Brain (organoid and tissue), 16 donors: ENCODE measurements at places on chromosomes 12 and 14.

DNA sequence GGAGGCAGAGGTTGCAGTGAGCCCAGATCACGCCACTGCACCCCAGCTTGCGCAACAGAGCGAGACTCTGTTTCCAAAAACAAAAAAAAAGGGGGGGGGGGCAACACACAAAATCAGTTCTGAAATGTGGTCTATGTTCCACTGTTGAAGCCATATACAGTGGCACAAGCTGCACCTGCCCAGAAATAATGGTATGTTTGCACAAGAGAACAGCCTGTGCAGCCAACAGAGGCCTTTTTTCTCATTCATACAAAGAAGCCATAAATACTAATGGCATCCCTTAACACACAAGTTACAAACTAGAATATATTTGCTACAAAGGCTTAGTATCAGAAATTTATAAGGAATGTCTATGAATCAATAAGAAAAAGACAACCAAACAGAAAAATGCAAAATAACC lies 37.1 kb downstream of the ITPR2 start:
- DNase-seq, result no peak

DNA sequence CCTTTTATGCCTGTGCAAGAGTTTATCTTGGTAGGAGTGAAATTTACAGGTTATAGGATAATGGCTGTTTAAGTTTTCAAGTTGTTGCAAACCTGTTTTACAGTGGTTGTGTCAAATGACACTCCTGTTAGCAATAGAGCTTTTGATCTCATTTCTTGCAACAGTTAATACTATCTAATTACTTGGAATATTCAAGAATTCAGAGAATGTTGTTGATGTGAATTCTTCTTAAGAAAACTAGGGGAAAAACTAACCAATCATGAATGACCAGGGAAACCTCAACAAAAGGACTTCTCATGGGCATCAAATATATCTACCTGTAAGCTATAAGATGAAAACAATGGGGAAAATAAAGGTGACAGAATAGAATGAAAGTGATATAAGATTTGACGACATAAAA lies 85.0 kb downstream of the IPO8 start:
- DNase-seq, result no peak

- DNase-seq, result peak; percentile 70
Measured at GRCh38 chr12:47991106-47992061, 12.9 kb downstream of the COL2A1 start.

DNA sequence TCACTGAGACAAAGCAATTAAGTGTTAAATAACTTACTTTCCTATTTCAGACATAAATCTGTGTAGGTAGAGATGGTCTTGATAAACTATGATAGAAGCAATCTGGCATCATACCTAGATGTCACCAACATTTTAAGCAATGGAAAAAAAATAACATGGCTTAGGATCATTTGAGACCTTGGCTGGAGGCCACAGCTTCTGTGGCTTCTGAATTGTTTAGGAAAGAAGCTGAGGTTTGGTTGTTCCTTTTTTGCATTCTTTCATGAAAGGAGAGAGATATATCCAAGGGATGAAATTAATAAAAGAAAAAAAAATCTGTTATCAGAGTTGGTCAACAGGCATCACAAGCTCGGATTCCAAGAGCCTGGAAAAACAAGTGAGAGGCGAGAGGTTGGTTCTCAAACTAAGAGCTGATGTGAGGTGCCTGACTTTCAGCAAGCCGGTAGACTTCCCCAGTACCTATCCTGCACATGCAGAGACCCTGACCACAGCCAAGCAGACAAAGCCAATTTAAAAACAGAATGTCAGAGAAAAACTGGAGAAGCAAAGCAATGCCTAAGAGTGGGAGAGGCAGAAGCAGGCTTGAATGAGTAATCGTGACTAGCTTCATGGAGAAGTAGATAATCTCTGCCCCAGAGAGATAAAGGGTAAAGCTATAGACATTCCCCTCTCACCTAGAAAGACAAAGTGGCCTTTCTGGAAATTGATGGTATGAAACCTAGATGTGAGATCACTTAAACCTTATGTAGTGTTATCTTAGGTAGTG lies 43.4 kb upstream of the ST8SIA1 start:
- DNase-seq, result no peak

DNA sequence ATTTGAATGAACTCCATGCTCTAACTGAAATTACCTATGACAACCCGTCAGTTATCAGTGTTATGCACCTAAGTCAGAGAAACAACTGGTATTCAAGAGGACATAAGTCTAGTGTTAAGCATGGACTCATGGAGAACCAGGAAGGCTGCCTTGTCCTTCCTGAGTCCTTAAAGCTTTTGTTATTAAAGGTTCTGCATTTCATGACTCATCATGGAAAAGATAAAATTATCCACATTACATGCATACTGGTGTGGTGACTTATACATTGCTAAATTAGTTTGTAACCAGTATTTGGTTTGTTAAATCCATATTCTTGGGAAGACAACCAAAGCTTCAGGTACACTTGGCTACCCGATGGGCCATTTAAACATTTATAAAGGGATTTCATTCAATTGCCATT lies 6.5 kb upstream of the OR4E1 start:
- no peak for DNase-seq

DNA sequence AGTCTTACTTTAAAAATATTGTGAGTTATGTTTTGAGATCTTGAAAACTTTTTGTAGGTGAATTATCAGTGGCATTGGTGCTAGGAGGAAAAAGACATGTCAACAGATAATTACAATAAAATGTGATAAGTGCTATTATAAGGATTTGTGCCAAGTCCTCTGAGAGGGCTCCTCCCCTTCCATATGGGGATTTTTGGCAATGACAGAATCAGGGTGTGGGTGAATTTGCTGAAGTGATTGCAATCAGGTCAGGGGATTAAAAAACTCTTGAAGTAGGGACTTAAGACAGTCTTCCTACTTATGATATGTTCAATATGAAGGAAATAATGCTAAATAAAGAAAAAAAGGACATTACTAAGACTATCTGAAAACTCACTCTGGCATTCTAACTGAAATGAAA lies 122.5 kb downstream of the SLC15A5 start:
- DNase-seq, result no peak
